NCI-H2171 treated with DMSO at 0.1 percent for 48 hours (cell line): ENCODE measurements at places on chromosomes 7 and 10.

GRCh38 chr7:116290740-116291139 is 80.4 kb downstream of the TES start:
- DNase-seq: no peak

- DNase-seq: no peak
Measured at GRCh38 chr10:112429654-112430230, 17.0 kb downstream of the ZDHHC6 start.

DNA sequence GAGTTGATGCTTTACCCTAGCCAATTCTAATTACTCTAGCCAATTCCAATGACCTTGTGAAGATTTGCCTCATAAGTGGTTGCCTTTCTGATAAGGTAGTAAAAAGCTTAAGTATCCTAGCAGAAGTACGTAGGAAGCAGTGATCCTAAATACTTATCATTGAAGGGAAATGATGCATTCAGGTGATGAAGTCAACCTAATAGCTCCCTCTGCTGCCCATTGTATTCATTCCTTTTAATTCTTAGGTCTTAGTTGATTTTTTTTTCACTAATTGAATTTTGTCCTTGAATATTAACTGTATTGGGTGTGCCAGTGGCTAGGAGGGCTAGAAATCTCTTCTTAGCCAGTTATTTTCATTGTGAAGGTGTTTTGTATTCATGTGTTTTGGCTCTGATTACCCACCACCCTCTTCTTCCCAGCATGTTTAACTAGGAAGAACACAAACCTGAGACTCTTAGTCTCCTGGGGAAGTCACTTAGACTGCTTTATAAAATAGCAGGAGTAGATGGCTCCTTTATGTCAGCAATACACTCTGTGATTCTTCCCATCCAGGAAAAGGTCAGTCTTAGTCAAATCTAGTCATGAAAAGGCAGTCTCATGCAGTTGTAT is 46.3 kb downstream of the PLEKHA8 start:
- peak; percentile 78 for DNase-seq

GRCh38 chr10:22911889-22912762 is 15.7 kb upstream of the ARMC3 start:
- peak; percentile 71 for DNase-seq

- no peak for DNase-seq
Measured at GRCh38 chr10:5545778-5546710, 21.3 kb downstream of the CALML3 start.

DNA sequence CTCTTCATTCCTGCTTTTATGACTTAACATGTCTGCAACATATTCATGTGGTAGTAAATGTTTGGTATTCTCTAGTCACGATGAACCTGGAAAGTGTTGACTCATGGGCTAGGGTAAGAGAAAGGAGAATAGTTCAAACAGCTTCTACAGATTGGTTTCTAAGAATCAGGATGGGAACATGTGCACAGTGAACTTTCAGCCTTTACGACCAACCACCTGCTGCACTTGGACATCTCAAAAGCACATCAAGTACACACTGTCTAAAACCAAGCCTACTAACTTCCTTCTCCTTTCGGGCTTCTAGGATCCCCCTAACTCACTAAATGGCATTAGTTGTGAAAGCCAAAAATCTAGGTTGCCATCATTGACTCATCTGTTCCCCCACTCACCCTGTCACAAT is 85.5 kb downstream of the CUL2 start:
- DNase-seq: no peak

- peak; percentile 95 for DNase-seq
Measured at GRCh38 chr7:13144673-13145072, 457.2 kb downstream of the ARL4A start.

DNA sequence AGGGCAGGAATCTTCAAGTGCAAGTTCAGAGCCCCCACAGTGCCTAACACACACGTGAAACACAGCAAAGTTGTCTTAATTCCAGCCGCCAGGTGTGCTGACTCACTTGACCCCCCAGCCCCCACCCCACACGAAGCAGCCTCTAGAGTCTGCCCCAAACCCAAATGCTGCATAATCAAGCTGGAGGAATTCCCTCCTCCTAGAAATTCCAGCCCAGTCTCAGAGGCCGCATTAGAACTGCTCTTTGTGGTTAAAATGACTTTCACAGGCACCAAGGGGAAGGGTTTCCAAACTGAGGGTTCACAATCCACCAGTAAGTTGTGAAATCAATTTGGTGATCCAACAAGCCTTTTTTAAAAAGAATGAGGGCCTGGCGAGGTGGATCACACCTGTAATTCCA is 67.0 kb upstream of the PLXNA4 start:
- no peak for DNase-seq
